Activated CD4-positive, alpha-beta T cell treated with anti-CD3 and anti-CD28 coated beads for 4 hours (primary cell): ENCODE measurements at places on chromosomes 1 and 21.

DNA sequence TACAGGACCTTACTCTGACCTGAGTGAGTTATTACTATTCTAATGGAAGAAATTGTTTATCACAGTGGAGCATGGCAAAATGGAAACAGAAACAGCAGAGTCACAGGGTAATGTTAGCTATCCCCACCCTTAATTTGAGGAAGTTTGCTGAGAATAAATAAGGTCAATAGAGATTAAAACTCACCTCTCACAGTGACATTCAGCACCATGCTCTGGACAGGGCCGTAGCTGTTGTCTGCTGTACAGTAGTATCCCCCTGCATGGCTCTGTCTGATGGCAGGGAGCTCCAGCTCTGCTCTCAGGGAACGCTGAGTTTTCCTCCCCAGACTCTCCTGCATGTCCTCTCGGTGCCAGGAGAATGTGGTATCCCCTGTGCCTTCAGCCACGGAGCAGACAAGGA, 11.9 kb downstream of the FCRL4 start:
- no peak for DNase-seq

DNA sequence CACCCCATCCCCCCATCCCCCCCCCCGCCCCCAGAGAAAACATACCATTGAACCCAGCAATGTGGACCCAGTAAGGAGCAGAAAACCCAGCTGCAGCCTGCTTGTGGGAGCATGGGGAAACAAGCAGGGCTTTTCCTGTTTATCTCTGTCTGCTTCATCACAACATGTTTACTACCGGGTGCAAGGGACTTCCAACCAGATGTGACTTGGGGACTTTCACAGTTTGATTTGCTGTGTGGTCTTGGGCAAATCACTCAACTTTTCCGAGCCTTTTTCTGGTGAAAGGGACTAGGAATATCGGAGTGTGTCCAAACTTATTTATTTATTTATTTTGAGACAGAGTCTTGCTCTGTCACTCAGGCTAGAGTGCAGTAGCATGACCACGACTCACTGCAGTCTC, 3.2 kb downstream of the TMCC2 start:
- DNase-seq = no peak

- DNase-seq = no peak
Observed at GRCh38 chr1:174075245-174075692, 53.1 kb upstream of the RC3H1 start.

GRCh38 chr1:41999884-42000283, 81.2 kb upstream of the HIVEP3 start:
- no peak for DNase-seq

DNA sequence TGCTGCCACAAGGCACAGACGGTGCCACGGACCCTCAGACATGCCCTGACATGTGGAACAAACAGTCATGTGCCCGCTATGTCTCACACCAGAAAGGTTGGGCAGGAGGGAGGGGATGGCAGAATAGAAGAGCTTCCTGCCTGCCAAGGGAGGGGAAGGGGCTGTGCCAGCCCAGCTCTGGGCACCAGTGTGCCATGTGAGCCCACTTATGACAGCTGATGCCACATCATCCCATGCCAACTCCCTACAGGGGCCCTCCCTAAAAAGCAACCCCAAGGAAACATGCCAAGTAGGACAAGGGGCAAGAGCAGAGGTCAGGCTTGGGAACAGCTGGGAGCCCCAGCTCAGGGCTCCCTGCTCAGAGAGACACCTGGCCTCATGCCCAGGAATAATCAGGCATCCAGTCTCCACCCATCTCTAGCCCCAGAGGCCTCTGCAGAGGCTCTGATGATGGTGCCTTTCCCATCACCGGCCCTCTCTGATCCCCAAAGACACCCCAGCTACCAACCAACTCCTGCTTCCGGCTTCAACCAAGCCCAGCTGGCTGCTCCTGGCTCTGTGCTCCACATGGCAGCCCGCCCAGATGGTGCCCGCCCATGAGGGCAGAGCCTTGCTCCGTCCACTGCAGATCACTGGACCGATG, 10.3 kb downstream of the ADGRB2 start:
- DNase-seq = no peak

DNA sequence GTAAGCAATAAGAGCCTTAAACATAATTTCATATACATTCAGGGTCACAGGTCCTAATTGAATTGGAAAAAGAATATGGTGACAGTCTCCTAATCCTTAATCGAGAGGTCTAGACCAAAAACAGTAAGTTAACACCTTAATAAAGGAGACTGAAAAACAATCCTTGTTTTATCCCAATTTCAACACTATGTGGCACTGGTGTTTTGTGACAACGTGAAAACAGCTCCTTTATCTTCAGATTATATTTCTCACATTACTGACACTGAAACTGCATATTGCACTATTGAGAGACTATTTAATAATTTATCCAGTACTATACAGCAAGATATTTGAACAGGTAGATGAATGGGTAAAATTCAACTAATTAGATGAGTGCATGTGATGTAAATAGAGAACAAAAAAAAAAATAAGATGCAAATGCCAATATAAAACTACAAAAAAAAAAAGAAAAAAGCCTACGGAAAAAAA, 34.1 kb downstream of the TP53BP2 start:
- DNase-seq = no peak

- DNase-seq = peak; percentile 12
Observed at GRCh38 chr1:236064674-236065508, at the start of gene NID1. Gene NID1 (minus strand): TSS chr1:236065090. CDS start chr1:236065079, 11 bp downstream.

- DNase-seq = no peak
Observed at GRCh38 chr1:3459051-3459908, 4.8 kb downstream of the ARHGEF16 start.

DNA sequence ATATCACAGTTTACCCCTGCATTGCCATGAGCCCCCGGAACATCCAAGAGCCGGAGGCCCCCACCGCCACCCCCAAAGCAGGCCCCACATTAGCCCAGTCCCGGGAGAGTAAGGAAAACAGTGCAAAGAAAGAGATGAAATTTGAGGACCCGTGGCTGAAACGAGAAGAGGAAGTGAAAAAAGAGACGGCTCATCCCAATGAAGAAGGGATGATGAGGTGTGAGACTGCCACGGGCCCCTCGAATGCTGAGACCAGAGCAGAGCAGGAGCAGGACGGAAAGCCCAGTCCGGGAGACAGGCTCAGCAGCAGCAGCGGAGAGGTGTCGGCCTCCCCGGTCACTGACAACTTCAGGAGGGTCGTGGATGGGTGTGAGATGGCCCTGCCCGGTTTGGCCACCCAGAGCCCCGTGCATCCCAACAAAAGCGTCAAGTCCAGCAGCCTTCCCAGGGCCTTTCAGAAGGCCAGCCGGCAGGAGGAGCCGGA, 532.4 kb downstream of the KIF26B start:
- DNase-seq = no peak

DNA sequence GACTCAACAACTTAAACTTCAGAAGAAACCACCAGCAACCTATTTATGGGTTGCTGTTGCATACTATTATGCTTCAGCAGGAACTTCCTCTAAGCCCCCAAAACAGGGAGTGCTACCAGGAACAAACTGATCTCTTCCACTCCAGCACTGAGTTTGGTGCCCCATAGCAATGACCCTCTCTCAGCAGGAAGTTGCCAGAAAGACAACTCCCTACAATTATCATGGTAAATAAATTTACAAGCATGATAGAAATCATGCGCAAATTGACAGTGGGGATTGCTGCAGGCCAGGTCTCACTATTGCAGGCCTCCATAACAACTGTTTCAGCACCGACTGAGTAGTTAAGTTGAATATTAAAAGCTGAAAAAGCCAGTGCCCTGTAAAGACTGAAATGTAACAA, 180.6 kb downstream of the PLA2G4A start:
- DNase-seq = no peak

DNA sequence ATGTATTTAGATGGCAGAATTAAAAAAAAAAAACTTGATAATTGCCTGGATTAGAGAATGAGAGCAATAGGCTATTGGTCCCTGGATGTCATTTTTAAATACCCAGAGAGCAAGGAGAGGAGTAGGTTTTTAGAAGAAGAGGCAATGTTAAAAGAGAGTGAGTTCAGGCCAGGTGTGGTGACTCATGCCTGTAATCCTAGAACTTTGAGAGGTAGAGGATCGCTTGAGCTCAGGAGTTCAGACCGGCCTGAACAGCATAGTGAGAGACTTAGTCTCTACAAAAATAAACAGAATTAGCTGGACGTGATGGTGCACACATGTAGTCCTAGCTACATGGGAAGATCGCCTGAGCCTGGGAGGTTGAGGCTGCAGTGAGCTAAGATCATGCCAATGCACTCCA, 15.9 kb upstream of the MUTYH start:
- DNase-seq = no peak

DNA sequence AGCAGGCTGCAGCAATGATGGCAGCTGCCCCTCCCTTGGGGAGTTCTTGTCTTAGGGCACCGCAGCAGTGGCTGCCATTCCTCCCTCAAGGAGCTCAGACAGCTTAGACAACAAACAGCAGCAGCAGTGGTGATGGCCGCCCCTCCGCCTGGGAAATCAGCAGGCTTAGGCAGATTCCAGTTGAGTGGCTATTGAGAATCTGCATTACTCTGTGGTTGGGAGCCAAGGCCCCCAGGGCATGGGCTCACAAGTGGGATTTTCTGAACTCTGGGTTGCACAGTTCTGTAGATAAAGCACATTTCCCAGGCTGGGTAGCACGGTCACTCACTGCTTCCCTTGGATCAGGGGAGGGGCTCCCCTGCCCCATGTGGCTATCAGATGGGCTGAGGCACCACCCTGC, 1280.7 kb upstream of the TMPRSS15 start:
- no peak for DNase-seq

GRCh38 chr21:46095083-46095719, 2.7 kb upstream of the COL6A2 start:
- no peak for DNase-seq

DNA sequence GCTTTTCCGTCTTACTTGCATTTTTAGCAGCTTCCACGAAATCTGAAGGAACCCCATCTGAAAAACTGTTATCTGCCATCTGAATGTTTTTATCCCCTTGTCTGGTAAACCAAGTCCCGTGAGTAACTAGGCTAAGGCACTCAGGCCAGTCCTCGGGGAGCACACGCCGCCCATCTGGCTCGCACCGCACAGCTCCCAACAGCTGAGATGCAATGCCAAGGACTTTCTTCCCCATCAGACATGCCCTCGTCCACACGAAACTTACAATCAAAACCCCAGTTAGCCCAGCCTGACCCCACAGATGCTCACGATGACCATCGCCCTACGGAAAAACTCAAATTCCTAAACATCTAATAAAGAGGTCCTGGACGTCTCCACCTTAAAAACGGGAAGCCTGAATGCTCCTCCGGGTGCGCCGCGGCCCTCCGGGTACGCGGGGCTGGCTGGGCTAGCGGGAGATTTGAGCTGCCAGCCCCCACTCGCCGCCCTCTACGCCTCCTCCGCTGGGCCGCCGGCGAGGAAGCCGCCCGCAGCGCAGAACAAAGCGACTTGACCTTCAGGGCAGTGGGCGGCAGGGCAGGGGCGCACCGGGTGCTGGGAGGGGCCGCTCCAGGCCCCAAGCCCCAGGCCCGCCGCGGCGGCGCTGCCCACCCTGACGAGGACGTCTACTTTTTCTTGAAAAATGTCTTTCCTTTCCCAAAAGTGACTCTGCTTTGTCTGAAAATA, 36.6 kb downstream of the CD58 start:
- DNase-seq = no peak

GRCh38 chr1:232553809-232554208, 76.1 kb downstream of the SIPA1L2 start:
- DNase-seq = no peak

- DNase-seq = no peak
Observed at GRCh38 chr1:206101351-206102045, 15.7 kb downstream of the AVPR1B start.

- DNase-seq = no peak
Observed at GRCh38 chr1:85799737-85800136, 91.5 kb upstream of the ZNHIT6 start.

GRCh38 chr1:165168467-165168866, 188.0 kb downstream of the LMX1A start:
- DNase-seq = no peak

GRCh38 chr21:27590271-27590670, 623.4 kb upstream of the ADAMTS5 start:
- no peak for DNase-seq

GRCh38 chr1:80988926-80989325, 811.8 kb upstream of the ADGRL2 start:
- DNase-seq = no peak

DNA sequence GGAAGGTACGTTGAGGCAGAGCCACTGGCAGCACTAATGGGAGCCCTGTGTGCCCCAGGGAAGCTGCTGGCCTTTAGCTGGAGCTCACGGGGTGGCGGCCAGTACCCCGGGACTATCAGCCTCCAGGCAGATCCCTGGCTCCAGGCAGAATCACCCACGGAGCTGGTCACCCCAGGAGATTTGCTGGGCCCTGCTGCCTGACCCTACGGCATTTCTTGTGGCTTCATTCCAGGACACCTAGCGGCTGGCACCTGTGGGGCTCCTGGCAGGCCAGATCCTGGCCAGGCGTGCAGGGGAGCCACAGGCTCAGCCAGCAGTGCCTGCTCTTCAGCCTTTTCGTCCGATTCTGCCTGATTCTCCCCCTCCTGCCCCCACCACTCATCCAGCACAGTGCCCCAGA, 7.1 kb downstream of the PADI1 start:
- no peak for DNase-seq

DNA sequence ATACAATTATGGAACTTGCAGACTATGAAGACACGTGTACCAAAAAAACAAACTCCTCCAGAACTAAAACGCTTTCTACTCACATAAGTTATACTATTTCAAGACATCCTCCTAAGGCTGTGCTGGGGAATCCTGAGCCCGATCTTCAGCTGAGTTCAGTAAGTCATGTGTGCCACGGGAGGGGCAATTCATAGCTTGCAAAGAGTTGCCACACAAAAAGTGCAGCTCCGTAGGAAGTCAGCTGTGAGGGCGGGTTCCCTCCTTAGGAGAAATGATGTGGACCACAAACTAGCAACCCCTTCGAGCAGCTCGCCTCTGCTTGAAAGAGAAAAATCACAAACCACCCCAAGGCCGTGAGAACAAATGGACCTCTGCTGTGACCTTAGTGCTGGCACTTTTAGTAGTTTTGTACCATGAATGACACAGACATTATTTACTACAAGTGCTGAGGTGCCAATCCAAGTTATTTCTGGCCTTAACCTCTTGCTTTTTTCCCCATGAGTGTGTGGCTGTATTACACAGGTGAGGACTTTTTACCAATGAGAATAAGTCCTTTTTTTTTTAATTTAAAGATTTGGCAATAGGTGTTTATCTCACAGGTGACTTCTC, 35.8 kb upstream of the TRIM67 start:
- no peak for DNase-seq

GRCh38 chr21:25408666-25409065, 198.6 kb downstream of the MRPL39 start:
- no peak for DNase-seq

- no peak for DNase-seq
Observed at GRCh38 chr1:179937668-179938254, 16.8 kb upstream of the CEP350 start.

GRCh38 chr1:246450611-246451251, 56.3 kb downstream of the SMYD3 start:
- no peak for DNase-seq

GRCh38 chr1:228271701-228272251, 63.9 kb downstream of the OBSCN start:
- no peak for DNase-seq

GRCh38 chr1:189336115-189337100, 1141.3 kb downstream of the BRINP3 start:
- DNase-seq = no peak

GRCh38 chr1:186283374-186283773, 91.7 kb downstream of the TPR start:
- no peak for DNase-seq

- DNase-seq = no peak
Observed at GRCh38 chr1:167173516-167174184, 47.0 kb upstream of the POU2F1 start.
